NCI-H146 (cell line): ENCODE measurements at places on chromosomes 1 and 21.

DNA sequence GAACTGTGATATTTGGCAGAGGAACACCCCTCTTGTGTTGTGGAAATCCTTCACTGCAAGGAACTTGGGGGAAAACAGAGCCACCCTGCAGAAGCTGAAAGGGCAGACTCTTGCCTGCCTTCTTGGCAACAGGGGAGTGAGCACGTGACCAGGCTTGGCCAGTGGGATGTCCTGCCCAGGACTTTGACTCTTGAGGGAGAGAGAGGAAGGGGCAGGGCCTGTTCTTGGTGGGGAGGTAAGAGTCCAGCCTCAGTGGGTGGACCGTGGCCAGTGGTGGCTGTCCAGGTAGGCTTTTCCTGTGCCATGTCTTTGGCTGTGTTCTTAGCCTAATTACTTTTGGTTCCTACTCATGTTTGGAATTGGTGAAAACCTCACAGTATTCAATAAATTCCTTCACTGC lies 8.6 kb upstream of the AK2 start:
- no peak for DNase-seq

- DNase-seq = no peak
These were observed 55.3 kb upstream of the RCC1 start for GRCh38 chr1:28450561-28450960.

GRCh38 chr1:64826991-64827390 lies 82.1 kb downstream of the RAVER2 start:
- no peak for DNase-seq

- no peak for DNase-seq
These were observed 32.7 kb downstream of the XCL1 start for GRCh38 chr1:168608796-168609715.

DNA sequence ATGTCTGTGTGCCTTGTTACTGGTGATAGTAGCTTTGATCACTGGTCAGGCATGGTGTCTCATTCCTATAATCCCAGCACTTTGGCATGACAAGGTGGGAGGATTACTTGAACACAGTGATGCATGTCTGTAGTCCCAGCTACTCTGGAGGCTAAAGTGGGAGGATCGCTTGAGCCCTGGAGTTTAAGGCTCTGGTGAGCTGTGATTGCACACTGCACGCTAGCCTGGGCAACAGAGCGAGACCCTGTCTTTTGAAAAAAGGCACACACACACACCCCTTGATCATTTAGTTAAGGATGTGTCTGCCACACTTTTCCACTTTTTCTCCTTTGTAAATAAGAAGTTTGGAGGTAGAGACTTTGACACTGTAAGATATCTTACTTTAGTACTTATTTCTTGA lies 15.1 kb downstream of the MIGA1 start:
- no peak for DNase-seq

- no peak for DNase-seq
These were observed 1.4 kb downstream of the DVL1 start for GRCh38 chr1:1347663-1348419.

DNA sequence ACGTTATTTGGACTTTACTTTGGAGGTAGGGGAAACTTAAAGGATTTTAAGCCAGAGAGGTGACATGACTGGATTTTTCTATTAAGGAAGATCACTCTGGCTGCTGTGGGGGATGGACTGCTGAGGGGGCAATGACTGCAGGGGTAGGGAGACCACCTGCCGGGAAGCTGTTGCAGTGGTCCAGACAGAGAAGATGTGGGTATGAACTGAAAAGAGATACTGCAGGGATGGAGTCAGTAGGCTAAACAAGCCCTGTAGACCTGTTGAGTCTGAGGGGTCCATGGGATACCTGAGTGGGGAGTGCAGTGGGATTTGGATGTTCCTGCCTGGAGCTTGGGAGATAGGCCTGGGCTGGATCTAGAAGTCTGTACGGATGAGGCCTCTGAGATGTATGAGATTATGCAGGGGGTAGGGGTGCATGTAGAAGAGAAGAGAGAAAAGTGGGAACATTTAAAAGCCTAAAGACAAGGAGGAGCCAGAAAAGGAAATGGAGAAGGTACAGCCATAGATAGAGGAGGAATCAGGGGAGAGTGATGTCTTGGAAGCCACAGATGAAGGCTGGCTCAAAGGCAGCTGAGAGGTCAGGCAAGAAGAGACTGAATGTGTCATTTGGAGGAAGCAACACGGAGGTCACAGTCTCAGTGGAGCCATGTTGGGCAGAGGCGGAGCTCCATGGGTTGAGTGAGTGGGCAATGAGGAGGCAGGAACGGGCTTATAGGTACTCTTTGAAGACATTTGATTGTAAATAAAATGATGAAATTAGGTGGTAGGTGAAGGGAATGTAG lies 25.9 kb upstream of the KCNA2 start:
- DNase-seq = no peak

DNA sequence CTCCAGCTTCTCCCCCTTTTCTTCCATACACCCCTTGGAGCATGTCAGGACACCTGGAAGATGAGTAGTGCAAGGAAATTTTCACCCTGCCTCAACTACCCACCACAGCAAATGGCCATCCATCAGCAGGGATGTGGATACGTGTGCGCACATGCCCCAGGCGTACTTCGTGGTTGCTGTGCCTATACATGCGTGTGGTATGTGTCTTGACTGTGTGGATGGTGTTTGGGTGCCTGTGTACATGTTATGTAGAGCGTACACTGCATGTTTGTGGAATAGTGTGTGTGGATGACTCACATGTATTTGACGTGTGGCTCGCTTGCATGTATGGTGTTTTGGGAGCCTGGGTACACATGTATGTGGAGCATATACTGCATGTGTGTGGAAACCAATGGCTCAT lies 158.5 kb downstream of the RRAGC start:
- DNase-seq = no peak

- no peak for DNase-seq
These were observed 64.9 kb upstream of the FCGR2A start for GRCh38 chr1:161440312-161440894.

DNA sequence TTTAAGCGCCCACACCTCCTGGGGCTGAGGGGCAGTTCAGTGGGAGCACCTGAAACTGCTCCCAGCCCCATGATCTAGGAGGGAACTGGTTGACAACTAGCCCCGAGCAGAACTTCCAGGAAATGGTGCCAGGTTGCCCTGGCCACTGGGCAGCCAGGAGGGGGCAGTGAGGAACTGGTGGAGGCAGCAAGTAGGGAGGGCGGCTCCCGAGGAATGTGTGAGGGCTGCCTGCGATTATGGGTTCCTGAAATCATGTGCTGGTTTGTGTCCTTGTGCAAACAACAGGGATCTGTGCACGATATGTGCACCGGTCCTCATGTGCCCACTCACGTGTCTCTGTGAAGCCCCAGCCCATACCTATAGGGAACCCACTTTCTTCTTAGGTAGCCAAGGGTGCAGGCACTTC lies 9.9 kb downstream of the GPR3 start:
- no peak for DNase-seq

DNA sequence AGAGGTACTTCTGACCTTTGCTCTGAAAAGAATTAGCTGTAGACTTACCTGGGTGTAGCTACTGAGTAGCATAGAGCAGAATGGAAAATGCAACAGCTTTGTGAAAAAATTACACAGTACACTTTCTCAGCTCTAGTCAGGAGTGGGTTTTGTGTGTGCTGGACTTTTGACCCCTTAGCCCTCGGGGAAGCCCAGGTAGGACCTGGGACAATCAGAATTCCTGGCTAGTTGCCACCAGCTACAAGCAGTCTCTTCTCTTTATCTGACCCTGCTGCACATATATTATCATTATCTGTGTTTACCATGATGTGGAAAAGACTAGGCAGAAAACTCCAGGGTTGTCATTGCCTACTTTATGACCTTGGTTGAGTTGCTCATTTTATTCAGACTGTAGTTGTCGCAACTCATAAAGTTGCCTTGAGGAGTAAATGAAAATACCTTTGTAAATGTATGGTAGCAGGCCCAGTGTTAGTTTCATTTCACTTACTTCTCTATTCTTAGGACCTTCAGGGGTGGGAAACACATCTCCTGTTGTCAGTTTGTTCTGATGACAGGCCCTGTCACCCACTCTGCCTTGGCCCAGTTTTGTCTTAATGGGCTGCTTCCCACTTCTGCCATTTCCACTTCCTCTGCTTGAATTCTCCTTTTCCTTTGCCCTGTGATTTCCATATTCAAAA lies 5.4 kb downstream of the NEK7 start:
- peak; percentile 4 for DNase-seq

DNA sequence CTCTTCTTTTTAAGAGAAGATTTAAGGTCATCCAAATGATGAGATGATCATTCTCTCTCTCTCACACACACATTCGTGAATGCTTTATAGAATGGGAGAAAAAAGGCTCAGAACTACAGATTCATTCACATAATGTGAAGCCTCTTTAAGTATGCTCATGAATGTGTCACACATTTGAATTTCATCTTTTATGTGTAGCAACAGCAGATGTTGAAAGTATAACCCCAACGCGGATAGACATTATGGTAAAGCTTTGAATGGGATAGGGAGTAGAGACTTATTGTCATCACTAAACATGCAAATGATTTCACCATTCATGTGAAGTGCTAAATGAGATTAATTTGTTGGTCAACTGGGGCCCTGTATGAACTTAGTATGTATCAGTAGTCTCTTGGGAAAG lies 15.7 kb upstream of the PKN2 start:
- no peak for DNase-seq

DNA sequence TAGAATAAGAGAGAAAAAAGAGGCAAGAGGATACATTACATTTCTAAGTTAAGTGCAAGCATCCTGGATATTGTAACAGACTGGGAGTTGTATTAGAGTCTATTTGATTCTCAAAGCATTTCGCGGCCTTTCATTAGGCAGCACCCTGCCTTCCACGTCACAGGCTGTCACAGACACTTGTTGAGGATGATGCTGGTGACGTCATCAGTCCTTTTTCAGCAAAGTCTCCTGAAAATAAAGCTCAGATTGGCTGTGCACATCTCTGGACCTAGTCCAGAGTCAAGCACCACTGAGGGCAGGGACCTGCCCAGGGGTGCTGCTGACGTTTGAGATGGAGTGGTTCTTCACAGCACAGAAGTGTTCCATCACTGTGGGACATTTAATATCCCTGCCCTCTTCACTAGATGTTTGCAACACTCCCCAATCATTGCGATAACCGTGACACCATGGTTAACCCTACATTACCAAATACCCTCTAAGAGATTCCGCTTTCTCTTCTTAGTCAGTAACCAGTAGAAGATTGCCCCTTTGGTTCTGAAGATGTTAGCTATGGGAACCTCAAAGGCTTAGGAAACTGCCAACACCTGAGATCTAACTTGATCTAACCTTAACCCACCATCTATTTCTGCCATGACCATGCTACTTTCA lies 72.7 kb upstream of the F3 start:
- no peak for DNase-seq

DNA sequence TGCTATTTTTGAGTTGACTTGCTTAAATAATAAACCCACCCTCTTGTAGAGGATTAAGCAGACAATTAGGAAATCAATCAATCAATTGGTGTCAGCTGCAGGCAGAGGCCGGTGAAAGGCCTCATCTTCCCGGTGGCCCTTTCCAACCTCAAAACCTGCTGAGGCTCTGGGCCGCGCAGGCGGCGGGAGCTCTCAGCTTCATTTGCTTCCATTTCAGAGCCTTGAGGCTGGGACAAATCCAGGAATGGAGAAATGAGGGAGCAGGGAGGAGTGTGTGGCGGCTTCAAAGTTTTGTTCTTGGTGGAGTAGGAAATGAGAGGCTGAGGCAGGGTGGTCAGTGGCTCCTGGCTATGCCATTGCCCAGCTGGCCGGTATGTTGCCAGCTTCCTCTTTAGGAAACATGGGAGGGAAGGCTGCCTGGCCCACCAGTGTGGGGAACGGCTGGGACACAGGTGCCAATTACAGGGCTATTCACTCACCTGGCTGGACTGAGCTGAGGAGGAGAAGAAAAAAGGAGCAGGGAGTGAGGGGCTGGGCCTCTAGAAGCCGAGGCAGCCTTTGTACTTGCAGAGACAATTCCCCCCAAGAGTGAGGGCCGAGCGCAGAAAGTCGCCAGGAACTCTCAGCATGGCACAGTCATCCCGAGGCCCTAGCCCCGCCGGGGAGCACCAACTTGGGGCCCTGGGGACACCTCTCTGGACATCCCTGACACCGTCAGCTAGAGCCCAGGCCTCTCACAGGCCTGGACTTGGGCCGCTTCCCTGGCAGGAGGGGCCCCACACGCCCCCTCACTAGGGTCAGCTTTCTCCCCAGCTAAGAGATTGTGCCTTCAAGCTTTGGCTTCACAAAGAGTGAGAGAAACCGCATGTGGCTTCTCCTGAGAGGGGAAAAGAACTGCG lies 4.4 kb downstream of the POU3F1 start:
- DNase-seq = no peak

- DNase-seq = no peak
These were observed 53.4 kb downstream of the RPS6KA1 start for GRCh38 chr1:26582836-26583460.

DNA sequence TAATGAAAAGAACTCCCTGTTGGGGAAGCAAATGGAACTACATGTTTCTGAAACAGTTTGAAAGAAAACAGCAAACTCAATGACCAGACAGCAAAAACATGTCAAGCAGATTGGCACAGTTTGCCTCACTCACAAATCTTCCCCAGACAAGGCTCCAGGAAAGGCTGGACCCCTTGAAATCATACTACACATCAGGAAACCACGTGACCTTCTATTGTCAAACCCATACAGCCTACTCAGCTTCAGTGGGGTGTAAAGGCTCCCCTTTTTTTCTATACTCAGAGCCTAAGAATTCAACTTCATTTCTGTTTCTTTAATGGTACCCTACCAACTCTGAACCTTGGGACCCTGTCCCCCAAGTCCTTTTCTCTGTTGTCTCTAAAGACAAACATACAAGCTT lies 15.7 kb upstream of the CTTNBP2NL start:
- DNase-seq = no peak

DNA sequence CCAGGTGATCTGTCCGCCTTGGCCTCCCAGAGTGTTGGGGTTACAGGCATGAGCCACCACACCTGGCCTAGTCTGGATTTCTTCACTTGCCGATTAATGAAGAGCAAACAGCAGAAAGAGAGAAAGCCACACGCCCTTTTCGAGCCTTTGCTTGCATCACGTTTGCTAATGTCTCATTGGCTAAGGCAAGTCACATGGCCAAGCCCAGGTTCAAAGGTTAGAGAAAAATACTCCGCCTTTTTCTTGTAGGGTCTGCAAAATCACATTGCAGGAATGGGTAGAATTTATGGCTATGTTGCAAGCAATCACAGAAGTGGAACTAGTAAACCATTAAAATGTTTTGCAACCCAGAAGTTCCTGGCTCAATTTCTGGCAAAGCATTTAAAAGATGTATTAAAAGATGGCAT lies 26.8 kb upstream of the BACH1 start:
- no peak for DNase-seq

DNA sequence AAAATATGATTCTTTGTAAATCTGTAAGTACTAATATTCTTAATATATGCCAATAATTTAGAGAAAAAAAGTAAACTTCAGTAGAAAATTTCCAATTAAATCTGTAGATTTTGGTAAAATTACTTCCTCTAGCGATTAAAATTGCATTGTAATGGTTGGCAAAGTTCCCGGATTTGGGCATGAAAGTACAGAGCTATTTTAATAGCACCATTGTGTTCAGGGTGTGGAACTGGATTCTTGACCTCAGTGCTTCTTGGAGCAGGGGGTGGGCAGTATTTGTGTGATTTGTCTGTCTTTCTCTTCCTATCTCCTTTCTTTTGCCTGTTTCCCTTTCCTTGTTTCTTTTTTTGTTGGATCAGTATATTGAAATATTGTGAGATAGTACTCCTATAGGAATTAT lies 72.1 kb downstream of the DNM3 start:
- no peak for DNase-seq
